ENCODE measurements at places on chromosomes 1 and 21.

GRCh38 chr21:31370893-31371544 lies 27.0 kb upstream of the TIAM1 start:
- no peak for DNase-seq

- DNase-seq = peak; percentile 48
Measured at GRCh38 chr1:5667513-5668325, 324.5 kb downstream of the NPHP4 start.

DNA sequence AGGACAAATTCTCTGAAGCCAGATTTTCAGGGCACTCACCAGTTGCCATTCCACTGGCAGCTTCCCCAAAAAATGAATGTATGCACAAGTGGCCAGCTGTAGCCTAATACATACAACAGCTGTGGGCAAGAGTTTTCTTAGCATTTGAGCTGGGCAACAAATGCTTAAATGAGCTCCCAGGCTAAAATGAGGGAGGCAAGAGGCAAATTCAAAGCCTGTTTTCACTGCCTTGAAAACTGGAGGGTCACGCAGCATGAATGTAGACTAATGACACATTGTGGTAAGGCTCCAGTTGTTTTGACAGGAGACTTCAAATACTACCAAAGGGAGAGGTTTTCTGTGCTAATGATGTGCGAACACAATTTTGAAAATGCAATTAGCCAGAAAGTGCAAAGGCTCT lies 88.2 kb downstream of the TIAM1 start:
- no peak for DNase-seq

GRCh38 chr1:24640288-24640687 lies 2.8 kb upstream of the SRRM1 start:
- DNase-seq = no peak

GRCh38 chr1:178143730-178144690 lies 50.1 kb downstream of the RASAL2 start:
- no peak for DNase-seq

GRCh38 chr1:25645637-25646400 lies 29.2 kb downstream of the MAN1C1 start:
- DNase-seq = peak; percentile 0

- DNase-seq = no peak
Measured at GRCh38 chr1:227323171-227323966, 5.1 kb upstream of the CDC42BPA start.

GRCh38 chr1:185014941-185015340 lies 30.4 kb upstream of the RNF2 start:
- DNase-seq = no peak

GRCh38 chr1:36136535-36136934 lies 11.5 kb upstream of the COL8A2 start:
- no peak for DNase-seq

- DNase-seq = no peak
Measured at GRCh38 chr1:169479363-169480066, 6.2 kb downstream of the SLC19A2 start.

GRCh38 chr1:27562534-27563340 lies 41.2 kb downstream of the AHDC1 start:
- no peak for DNase-seq

DNA sequence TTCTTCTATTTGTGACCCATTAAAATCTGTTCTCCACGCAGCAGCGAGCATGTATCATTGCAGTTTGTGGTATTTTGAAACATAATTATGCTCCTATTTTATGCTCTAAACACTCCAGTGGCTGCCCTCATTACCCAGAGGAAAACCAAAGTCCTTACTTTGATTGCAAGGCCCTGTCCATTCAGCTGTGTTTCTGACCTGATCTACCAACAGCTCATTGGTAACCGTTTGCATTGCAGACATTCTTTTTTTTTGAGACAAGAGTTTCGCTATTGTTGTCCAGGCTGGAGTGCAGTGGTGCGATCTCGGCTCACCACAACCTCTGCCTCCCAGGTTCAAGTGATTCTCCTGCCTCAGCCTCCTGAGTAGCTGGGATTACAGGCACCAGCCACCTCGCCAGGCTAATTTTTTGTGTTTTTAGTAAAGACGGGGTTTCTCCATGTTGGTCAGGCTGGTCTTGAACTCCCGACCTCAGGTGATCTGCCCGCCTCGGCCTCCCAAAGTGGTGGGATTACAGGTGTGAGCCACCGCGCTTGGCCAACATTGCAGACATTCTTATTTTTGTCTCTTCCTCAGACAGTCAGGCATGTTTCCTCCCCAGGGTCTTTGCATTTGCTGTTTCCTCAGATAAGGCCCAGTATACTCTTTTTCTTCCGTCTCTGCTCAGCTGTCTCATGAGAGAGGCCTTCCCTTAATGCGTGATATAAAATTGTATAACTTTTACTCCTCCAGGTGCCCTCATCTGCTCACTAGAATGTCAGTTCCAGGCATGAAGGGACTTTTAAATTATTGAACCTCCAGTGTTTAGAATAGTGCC lies 32.5 kb downstream of the THRAP3 start:
- DNase-seq = no peak

- no peak for DNase-seq
Measured at GRCh38 chr1:221644663-221645258, 97.1 kb downstream of the DUSP10 start.

GRCh38 chr1:62299426-62300200 lies 19.6 kb downstream of the KANK4 start:
- peak; percentile 51 for DNase-seq

GRCh38 chr1:202017749-202018467 lies 7.5 kb downstream of the ELF3 start:
- no peak for DNase-seq

DNA sequence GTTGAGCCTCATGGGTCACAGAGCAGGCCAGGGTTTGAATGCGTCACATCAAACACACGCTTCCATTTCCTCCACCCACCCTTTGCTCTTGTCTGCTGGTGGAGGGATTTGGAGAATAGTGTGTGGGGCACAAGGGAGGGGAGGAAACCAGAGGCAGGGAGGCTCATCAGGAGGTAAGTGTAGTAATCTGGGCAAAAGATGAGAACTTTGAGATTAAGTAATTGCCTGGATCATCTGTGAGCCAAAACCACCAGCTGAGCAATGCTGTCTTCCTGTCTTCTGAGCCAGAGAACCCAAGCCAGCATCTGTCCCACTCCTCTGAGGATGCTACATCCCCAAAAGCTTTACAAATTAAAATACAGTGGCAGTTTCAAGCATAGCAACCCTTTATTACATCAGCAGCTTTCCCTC lies 45.2 kb downstream of the C8B start:
- DNase-seq = no peak

GRCh38 chr1:75136921-75137641 lies 2.9 kb downstream of the LHX8 start:
- DNase-seq = no peak

- DNase-seq = no peak
Measured at GRCh38 chr1:160834945-160835565, 27.6 kb downstream of the CD244 start.

- DNase-seq = no peak
Measured at GRCh38 chr1:109210058-109210457, 3.7 kb upstream of the SARS1 start.

DNA sequence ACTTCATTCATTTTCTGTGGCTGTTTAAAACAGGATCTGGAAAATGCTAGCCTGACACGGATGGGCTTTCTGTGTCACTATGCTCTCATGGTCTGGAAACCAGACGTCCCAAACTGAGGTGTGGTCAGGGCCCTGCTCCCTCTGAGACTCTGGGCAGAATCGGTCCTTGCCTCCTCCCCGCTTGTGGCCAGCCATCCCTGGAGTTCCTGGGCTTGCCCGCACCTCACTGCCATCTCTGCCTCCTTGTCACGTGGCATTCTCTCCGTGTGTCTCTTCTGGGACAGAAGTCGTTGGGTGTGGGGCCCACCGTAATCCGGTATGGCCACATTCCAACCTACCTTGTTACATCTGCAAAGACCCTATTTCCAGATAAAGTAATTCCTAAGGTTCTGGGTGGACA lies 10.1 kb upstream of the ACTRT2 start:
- no peak for DNase-seq

DNA sequence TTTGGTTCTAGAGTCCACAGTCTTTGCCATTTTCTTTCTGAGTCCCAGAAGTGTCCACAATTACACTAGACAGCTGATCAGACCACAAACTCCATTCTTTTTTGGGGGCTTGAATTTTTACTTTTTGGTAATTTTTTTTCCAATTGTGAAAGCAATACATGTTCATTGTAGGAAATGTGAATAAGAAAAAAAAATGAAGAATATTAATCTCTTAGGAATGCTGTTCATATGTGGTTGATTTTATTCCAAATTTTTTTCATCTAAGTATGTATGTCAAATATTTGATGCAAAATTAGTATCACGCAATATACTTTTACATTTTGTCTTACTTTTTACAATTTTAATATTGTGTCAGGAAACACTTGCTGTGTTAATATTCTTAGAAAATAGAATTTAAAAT lies 76.4 kb upstream of the ETS2 start:
- no peak for DNase-seq

Data from urothelium cell line (cell line).